ENCODE measurements at places on chromosomes 2 and 18.

- DNase-seq, result no peak
Measured at GRCh38 chr2:173997269-173997668, 32.1 kb upstream of the SP3 start.

- DNase-seq, result no peak
Measured at GRCh38 chr2:238158509-238159070, at the start of gene ERFE. TSS of gene ERFE (plus strand) at chr2:238158970. CDS start at chr2:238159008, 38 bp downstream.

DNA sequence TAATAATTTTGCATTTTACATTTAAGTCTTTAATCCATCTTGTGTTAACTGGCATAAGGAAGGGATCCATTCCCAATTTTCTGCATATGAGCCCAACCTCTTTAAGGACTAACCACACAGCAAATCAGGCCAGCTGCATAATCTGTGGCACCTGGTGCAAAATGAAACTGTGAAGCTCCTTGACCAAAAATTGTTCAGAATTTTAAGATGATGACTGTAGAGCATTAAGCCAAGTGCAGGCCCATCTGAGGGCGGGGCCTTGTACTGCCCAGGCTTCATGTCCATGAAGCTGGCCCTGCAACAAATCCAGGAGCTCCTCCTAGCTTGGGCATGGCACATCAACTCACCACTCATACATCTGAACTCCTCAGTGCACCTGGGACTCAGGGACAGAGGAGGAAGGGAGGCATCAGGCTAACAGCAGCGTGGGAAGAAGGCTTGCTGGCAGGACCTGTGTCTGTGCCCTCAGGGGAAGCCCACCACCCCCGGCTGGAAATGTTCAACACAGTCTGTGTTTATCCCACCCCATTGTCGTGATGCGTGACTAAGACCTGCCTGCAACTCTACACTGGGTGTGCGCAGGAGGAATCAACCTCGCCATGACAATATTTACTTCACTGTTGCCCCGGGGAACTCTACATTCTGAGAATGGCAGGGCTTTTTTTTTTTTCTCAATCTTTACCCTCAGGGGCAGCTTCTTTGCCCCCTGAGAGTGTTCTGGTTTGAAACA is 128.9 kb upstream of the SIX2 start:
- no peak for DNase-seq

DNA sequence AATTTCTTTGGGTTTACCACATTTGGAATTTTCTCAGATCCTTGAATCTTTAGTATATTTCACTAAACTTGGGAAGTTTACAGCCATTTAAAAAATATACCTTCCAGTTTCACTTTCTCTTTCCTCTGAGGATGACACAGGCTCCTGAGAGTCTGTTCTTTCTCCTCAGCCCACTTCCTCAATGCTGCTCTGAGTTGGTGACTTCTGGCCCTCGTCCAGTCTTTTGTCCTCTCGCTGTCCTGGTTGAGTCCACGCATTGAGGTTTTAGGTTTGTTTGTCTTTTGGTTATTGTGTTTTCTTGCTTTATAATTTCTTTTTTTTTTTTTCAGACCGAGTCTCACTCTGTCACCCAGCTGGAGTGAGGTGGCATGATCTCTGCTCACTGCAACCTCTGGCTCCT is 40.7 kb upstream of the GALR1 start:
- no peak for DNase-seq

DNA sequence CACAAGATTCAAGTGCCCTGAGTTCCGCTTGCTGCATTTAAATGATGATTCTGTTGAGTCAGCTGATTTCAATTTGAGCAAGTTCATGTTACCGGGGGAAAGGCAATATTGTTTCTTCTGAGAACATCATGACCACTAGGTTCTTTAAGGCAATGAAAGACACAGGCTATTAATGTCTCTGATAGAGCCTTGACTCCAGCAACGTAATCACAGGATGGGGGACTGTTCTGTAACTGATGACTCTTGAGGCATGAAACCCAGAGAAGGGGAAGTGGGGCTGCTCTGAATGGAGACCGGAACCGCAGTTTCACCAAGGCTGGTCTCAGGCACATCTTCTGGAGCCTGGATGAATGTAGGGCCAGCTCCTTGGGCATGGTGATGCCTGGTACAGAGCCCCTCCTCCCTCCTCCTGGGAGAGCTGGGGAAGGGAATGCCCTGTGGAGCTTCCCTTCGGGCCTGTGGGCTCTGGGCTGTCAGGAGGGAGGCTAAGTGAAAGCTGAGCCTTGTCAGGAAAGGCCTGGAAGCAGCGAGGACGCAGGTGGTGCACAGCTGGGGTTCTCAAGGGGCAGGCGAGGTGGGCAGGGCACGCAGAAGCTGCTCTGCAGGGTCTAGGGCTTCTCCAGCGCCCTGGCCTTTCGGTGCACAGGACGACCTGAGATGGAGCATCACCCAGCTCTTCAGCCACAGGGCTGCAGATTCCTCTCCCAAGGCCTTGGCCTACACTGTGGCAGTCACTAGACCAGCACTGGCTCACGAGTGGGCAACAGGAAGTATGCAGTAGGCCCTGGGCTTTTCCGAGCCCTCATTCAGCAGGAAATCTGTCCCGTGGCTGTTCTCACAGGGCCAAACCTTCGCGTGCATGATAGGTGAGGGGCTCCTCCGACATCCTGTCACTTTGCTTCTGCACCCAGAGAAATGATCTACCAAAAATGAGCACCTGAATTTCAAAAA is 36.6 kb upstream of the PRLH start:
- DNase-seq, result no peak

GRCh38 chr2:236264256-236264655 is at the start of gene ASB18:
TSS of gene ASB18 (minus strand) at chr2:236264406. CDS start at chr2:236264345, 61 bp downstream.
- no peak for DNase-seq

DNA sequence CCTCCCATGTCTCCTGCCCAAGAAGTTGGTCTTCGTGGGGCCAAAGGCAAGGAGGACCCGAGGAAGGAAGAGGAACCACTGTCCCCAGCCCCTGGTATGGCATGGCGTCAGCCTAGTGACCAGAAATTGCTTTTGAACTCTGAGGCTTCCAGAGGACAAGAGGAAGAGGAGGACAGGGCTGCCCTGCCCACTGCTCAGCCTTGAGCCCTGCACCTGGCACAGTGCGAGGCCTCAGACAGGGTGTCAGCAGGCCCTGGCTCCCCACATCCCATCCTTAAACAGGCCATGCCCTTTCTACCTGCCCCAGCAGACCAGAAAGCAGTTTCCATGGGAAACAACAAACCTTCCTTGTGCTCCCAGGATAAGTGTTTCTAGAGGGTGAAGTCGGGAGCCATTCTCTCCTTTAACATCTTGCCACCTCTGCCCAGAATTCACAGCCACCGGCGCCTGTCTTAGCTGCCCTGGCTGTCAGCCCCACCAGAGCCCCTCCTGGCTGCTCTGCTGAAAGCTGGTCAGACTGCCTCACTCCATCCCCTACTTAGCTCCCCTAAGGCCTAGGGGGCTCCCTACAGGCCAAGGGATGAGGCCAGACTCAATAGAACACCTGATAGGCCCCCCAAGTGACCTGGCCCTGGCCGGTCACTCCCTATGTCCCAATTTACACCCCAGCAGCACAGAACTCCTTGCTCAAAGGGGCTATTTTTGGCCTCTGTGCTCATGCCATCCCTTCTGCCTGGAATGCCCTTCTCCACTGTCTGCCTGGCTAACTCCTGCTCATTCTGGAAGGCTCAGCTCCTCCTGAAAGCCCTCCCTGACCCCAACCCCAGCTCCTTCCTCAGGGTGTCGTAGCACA is 20.6 kb downstream of the ATOH8 start:
- no peak for DNase-seq

DNA sequence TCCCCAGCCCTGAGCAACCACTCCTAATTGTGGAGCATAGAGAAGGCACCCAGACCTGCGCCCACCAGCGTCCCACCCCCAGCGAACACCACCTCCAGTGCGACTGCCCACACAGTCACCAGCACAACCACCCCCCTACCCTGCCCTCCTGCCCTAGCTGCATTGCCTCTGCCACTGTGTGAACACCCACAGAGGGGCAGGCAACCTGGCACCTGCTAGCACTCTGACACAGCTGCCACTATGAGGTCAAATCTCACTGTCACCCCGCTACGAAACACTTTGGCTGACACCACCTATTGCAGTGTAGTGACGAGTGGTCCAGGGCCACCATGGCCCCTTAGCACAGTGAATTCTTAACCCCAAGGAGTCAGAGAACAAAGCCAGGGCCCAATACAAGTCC is 14.1 kb upstream of the EIF2AK3 start:
- no peak for DNase-seq

DNA sequence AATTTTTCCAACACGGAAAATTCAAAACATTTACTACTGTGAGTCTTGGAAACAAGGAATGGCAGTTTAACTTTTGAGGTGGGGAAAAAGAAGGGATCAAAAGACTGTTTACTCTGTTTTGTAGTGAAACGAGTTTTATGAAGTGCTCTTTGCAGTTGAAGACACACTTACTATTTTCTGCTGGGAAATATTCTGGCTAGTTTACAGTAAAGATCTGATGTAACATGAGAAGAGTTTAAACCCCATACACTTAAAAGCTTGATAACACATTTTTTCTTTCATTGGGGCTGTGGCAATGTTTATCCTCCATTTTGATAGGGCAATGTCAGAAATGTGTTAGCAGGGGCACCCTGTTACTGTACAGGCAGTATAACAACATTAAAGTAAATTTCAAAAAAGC is 124.9 kb upstream of the SMAD7 start:
- no peak for DNase-seq

DNA sequence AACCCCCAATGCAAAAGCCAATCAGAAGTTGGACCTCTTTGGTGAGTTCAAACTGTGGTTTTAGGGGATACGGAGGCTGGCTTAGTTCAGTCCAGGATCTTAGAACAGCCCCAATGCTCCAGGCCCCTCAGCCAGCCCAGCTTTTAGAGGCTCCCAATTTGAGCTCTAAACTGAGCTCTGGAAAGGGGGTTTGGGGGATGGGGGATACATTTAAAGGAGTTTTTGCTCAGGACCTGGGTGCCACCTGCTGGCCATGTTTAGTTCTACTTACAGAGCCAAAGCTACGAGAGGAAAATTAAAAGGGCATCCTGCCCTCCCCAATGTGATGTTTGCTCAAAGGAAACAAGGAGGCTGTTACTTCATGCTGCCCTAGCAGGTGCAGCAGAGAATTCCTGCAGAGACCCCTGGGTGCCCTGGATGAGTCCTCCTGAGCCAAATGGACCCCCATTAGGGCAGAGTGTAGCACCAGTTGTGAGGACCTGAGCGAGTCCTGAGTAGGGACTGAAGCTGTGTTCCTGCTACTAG is 15.9 kb upstream of the TMEM214 start:
- DNase-seq, result peak; percentile 3

- no peak for DNase-seq
Measured at GRCh38 chr2:100321866-100322820, at the start of gene LONRF2. TSS of gene LONRF2 (minus strand) at chr2:100322501. CDS start at chr2:100322093, 408 bp downstream.

DNA sequence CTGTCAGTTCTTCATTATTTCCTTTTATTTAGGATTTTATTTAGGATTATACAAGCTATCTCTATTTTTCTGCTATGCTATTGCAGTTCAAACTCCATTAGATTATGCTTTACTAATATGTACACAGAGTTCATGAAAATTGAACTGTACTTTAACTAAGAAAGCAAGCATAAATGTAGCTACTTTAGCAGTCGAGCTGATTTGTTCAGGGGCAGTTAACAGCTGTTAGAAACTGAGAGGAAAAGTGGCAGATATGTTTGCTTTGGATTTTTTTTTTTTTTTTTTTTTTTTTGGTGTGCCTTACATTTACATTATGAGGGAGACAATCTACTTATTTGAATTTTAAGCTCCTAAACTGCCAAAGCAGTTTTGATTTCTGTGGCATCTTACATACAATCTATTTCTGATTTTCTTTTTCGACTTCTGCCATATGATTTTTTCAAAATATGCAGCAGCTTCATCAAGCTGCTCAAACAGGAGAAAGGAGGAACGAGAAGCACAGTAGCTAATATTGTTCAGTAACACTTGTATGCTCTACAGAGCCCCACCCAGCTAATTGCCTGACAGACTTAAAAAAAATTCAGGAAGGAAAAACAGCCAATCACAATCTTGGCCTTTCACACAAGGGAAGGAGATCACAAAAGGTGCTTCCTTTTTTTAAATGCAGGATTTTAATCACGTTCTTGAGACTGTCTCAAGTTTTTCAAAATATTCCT is 233.4 kb upstream of the SIX3 start:
- DNase-seq, result peak; percentile 87
